T-helper 9 cell (primary cell): ENCODE measurements at places on chromosomes 12 and 14.

DNA sequence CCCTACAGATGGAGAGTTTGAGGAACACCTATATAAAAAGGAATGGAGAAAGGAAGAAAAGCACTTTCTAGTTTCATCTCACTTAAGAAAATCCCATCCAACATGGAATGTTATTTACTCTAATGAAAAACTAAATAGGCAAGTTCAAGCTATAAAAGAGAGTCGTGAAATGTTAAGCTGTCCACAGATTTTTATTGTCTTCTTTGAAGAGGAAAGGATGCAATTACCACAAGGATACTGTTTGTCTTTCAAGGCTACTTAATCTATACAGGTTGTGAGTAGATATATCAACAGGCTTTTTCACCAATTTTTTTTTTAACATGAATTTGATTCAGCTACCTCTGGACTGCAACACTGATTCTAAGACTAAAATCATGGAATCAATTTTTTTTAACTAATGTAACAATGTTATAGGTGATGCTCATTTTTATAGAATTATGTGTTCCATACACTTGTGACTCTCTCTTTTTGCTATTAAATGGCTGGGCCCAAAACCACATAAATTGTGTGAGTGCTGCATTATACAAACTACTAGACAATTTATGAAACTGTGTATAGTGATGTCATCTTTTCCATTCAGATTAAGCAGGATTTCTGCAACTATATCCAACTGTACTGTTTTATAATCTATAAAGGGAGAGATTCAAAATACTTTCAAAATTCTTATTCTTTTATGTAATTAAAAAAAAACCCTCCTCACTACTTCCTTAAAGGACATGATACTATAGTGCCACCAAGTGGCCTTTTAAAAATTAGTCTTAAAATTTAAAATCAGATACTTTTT lies 26.8 kb upstream of the BMAL2 start:
- DNase-seq = no peak

DNA sequence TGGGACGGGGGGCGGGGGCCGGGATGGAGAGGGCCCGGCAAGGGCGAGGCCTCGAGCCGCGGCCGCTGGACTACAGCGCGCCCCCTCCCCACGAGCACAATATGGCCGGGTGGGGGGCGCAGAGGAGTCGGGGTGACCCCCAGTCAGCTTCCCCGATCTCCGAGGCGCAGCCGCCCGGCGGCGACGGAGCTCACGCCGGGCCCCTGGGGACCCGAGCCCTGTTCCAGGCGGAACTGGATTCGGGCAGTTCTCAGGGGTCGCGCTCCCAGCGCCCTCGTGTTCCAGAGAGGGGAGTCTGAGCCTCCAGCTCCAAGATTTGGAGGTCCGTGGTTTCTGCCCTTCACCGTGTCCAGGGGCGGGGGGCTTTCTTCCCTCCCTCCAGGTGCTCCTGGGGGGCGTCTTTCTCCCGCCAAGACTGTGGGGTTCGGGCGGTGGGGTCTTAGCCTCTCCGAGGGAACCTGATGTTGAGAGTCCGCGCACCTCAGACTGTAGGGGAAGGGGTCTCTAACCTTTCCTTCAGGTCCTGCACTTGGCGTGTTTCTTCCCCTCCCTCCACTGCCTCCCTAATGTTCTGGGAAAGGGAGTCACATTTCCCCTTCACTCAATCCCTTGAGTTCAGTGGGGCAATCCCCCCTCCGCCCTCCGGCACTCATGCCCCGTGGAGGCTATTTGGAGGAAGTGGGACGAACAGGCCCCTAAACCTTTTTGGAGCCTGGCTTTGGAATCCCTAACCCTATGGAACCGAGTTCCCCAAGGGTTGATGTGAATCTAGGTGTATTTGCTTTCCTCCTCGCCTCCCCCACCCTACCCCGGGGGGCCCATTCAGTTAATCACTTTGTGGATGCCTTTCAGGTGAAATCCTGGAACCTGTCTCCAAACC lies 584 bp downstream of the ACVR1B start:
- DNase-seq = no peak

GRCh38 chr12:40226705-40227104 lies 1.9 kb downstream of the LRRK2 start:
- no peak for DNase-seq

- no peak for DNase-seq
These were observed 27.1 kb upstream of the CLMN start for GRCh38 chr14:95346820-95347219.

GRCh38 chr12:105427883-105428282 lies 97.4 kb downstream of the C12orf75 start:
- DNase-seq = no peak

DNA sequence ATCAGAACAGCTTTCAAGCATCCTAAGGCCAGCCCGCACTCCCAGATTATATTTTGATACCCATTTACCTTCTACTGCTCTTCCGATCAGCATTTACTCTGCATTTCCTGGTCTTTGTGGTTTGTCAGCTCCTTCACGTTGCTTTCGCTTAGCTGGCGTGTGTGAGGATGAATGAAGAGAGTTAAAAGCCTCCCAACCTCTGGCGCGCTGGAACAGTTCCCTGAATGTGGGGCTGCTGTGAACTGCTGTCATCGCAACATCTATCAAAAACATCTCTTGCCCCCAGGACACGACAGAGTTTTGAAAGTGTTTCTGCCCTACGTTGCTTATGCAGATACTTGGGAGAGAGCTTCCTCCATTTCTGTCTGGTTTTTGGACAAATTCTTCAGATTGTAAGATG lies 129.2 kb downstream of the KCNA5 start:
- no peak for DNase-seq

DNA sequence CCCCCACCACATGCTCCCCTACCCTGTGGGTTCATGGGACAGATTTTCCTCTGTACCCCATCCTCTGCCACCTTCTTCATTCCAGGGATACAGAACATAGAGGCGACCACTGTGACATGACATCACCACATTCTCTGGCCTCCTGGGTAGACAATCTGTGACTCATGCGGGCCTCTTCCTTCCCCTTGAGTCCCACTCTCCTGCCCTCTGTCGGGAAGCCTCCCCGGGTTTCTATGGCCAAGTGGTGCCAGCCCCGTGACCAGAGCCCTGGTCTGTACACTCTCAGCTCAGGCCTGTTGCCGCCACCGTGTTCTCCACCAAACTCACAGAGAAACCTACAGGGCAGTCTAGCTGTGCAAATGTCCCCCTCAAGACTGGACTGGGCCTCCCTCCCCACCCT lies 8.0 kb downstream of the CLMN start:
- no peak for DNase-seq

- no peak for DNase-seq
These were observed 60.9 kb upstream of the ZFP36L1 start for GRCh38 chr14:68853749-68854148.

DNA sequence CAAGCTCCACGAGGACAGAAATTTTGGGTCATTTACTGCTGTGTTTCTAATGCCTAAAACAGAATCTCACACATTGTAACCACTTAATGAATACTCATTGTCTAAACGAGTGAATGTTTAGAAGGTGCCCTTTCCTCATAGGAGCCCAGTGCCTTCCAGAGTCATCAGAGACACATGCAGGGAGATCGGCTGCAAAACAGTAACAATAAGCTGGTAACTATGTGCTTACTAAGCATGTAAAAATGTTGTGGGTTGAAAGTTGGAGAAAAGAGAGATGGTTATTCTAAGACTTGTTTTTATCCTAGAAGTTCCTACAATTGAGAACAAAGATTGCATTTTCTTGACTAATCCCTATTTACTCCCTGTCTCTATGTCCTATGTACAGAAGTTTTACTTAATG lies 7.4 kb downstream of the TESPA1 start:
- DNase-seq = no peak

- no peak for DNase-seq
These were observed 27.8 kb downstream of the GPHB5 start for GRCh38 chr14:63290741-63291430.

- no peak for DNase-seq
These were observed 64.1 kb upstream of the TSPAN11 start for GRCh38 chr12:30862486-30862885.

DNA sequence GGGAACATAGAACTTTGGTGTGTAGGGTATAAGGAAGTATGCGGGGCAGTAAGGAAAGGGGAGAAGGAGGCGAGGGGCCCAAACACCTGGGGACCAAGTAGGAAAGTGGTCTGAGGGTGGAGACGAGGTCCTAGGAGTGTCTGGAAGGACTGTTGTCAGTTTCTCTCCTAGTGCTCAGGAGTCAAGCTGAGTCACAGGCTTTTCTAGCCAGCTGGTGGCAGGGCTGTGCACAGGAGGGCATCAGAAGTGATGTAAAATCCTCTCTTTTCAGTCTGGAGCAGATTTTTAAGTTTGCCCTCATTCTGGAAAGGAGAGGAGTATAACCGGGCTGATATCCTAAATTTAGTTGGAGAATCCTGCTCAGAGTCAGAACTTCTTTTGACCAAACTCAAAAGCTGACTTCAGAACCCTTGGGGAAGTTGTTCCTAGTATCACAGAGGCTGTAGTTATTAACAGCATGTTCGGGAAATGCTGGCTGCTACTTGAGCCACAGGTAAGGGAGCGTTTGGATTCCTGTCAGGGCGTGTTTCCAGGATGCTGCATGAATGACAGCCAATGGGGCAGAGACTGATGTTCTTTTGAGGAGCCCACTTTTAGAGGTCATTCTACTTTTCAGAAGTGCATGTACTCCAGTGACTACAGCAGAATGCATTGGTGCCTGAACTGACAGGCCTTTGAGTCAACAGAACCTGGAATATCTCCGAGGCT lies 19.3 kb downstream of the ZNF664 start:
- DNase-seq = no peak

DNA sequence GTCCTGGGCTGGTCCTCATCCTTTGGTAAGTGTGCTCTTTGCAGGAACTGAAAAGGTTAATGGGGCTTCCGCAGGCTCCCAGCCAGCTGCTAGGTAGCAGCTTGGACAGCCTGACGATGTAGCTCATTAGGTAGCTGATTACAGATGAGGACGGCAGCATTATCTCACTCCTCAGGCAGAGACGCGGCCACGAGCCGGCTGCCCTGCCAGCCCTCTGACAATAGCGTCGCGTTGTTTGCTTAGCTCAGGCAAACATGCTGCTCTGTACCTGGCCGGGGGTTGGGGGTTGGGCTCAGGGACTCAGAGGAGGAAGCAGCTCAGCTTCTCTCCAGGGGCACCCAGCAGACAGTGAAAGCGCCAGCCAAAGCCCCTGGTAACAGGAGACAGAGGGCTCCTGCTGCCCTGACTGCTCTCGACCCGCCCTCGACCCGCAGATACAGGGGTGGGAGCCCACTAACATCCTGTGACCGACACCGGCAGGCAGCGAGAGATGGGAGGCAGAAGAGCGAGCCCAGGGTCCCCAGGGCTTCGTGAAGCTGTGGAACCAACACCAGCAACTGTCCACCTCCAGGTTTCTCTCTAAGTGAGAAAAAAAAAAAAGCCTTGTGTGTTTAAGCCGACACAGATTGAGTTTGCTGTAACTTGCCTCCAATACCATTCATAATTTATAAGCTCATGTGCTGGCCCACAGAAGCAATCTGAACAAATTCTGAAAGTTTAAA lies 53.4 kb upstream of the DLK1 start:
- no peak for DNase-seq

DNA sequence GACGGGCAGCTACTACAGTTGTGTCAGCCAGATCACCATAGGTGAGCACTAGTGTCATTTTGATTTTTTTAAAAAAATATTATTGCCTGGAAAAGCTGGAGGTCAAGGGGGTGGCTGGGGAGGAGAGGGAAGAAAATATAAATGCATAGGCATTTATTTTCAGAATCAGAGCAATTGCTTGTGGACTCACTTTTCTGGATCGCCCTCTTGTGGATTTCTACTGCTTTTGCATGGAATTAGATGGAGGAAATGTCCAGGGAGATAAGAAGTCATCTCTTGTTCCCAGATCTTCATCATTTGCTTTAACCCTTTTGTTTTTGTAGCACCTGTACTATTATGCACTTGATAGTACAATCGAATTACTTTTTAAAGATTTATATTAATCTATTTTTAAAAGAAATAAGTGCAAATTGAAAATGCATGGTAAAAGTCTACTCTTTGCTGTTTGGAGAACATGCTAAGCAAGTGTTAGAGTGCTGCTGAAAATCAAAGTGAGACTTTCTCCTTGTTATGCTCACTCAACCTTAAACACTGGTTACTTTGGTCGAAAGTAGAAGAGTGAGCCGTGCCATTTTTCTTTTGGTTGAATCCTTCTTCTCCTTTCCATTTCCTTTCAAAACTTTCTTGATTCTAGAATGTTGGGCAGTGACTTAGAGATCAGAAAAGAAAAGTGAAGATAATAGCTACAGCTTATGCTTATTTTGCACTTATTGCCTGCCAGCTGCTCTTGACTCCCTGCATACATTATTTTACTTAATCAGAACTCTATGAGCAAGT lies 60.6 kb upstream of the ANO4 start:
- no peak for DNase-seq

- DNase-seq = no peak
These were observed 94.7 kb downstream of the SLC5A8 start for GRCh38 chr12:101115326-101115725.

DNA sequence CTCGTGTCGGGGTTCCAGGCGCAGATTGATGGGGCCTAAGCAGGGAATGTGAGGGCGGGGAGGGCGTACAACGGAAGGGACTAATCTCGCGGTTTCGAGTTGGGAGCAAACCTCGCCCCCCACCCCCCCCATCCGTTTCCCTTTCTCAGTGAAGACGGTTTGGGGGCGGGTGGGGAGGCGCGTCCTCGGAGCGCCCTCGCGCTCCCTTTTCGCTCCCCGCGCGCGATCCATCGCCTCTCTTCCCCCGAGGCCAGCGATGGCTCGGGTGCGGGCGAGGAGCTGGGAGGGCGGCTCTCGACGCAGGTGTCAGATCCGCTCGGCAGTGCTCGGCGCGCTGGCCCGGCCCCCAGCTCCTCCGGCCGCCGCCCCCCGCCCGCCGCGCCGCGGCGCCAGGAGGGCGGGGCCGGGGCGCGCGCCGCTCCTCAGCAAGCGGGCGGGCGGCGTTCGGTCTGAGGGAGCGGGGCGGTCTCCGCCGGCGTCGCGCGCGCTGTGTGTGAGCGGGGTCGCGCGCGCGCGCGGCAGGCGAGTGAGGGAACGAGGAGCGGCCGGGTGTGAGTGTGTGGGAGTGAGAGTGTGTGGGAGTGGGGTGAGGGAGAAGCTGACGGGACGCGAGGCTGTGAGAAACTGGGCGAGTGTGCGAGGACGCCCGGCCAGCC lies at the start of gene RIMKLB:
Gene RIMKLB (plus strand): TSS at position 516 of the 656 bp plus-strand sequence. CDS start 15,876 bp downstream, outside the sequence.
- DNase-seq = peak; percentile 68

DNA sequence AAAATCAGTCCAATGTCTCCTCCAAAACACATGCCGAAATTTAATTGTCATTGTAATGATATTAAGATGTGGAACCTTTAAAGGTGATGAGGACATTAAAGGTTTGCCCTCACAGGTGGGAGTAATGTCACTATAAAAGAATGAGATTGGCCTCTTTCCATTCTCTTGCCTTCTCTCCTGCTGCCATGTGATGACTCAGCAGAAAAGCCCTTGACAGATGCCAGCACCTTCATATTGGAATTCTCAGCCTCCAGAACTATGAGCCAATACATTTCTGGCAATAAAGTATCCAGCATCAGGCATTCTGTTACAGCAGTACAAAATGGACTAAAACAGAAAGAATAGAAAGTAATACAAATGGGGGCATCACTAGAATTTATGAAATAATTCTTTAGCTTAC lies 609.7 kb downstream of the SLC16A7 start:
- DNase-seq = no peak
